ENCODE measurements at places on chromosomes 4 and X. TPM values are rescaled to one million over a fixed set of nuclear protein-coding genes. Genes with fewer than 3 reads are reported as not detected.

- DNase-seq: no peak
Observed at GRCh38 chr4:113952452-113953029, 26.9 kb downstream of the ARSJ start.

GRCh38 chrX:37409278-37409677, 60.1 kb downstream of the PRRG1 start:
- no peak for DNase-seq

DNA sequence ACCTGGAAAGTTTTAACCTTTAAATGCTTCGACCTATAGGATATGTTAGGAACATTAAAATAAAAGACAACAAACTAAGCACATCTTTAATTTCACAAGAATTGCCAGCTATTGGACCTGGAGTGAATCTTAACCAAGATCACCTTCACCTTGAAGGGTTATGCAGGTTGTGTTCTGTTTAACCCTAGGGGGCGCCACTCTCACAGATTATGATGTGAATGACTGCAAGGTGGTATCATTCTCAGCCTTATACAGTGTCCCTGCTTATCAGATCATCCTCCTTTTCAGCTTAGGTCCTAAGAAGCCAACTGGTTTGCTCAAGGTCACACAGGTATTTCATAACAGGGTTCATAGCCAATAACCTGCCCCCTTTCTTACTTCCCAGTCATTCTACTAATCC, 23.5 kb downstream of the INTS6L start:
- DNase-seq: no peak

- no peak for DNase-seq
Observed at GRCh38 chr4:153963216-153963615, 174.3 kb upstream of the SFRP2 start.

DNA sequence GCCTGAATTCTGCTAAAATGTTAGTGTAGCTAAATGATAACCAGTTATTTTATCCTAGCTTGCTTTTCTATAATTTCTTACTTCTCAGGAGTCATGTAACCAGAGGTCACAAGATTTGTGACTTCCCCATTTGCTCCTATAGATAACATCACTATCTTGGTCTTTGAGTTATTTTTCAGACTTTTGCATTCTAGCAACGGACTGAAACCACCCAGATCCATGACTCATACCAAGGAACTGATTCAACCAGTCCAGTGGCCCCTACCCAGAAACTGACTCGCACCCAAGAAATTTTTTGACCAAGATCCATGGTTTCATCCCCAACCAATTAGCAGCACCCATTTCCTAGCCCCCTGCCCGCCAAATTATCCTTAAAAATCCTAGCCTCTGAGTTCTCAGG, 50.0 kb downstream of the IQCM start:
- no peak for DNase-seq

- no peak for DNase-seq
Observed at GRCh38 chr4:41132055-41132683, 82.2 kb downstream of the APBB2 start.

- no peak for DNase-seq
Observed at GRCh38 chrX:255923-256331, 25.3 kb upstream of the PLCXD1 start.

GRCh38 chrX:104427693-104428092, 138.3 kb upstream of the IL1RAPL2 start:
- DNase-seq: no peak

DNA sequence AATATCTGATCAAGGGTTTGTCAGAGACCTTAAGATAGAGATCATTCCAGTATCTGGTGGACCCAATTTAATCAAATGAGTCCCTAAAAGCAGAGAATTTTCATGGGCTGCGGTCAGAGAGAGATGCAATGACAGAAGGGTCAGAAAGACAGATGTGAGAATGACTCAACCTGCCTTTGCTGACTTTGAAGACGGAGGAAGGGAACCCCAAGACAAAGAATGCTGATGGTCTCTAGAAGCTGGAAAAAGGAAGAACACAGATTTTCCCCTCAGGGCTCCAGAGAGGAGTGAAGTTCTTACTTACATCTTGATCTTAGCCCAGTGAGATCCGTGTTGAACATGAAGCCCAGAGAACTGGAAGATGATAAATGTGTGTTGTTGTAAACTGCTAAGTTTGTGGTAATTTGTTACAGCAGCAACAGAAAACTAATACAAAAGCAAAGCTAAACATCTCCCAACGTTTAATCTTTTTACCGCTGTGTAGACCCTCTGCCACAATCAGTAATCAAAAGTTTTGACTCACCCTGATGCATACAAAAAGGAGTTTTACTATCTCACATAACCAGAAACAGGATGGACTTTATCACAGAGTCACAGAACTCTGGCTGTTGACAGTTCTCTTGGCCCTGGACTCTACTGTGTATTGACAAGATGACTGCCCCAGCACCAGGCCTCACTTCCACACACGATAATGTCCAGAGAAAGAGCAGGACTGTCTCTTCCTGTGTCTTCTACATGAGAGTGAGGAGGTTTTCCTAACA, 70.2 kb upstream of the MAGEB2 start:
- DNase-seq: no peak

GRCh38 chr4:99979872-99980271, 29.8 kb upstream of the H2AZ1 start:
- DNase-seq: no peak

Gene PRDM5
- total RNA-seq: 7.1 TPM

Gene BEX4
- total RNA-seq: 24.5 TPM

Gene MAGED4
- 5.2 TPM for total RNA-seq

Gene SEC24B
- 30.4 TPM for total RNA-seq

Gene RHOXF2
- 0.18 TPM for total RNA-seq

Gene DCAF4L1
- total RNA-seq: 0.07 TPM

Gene PALLD
- total RNA-seq: 93.7 TPM

Gene UGT8
- total RNA-seq: 0.78 TPM

Gene ETDA
- total RNA-seq: not detected

Gene PIR
- 31.1 TPM for total RNA-seq

Gene IL2
- total RNA-seq: 1.2 TPM

Gene HHIP
- 5.5 TPM for total RNA-seq

Gene BGN
- total RNA-seq: 338 TPM
